ENCODE measurements at places on chromosomes 2 and 18.

DNA sequence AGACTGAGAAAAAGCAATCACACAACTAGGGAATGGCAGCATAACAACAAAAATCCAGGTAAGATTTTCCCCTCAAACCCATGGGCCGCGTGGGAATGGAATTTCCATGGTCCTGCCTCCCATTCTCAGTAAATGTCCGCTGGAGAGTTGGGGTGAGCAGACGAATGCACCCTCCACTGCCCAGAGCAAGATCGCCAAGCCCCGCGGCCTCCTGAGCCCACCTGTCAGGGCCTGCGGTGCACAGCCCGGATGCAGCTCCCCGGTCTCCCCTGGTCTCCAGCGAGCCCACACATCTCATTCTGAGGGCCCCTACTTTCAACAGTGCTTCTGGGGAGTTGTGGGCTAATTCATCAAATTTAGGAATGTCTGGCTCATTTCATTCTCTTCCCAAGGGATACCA is 327.4 kb upstream of the HS6ST1 start:
- DNase-seq: no peak

- no peak for DNase-seq
These were observed 191.6 kb upstream of the ID2 start for GRCh38 chr2:8490166-8490721.

DNA sequence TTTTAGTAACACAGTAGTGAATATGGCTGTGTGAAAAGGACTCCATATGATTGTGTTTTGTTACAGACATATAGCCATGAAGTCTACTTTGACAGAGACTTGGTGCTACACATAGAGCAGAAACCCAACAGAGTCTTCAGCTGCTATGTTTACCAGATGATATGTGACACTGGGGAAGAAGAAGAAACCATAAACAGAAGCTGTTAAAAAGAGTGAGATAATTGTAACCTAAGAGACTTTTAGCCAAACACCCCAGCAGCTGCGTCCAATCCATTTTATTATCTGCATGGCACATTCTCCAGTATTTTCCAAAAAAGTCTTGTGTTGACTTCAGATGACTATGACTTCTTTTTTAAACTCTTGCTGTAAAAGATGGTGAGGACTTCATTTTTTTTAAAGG is 41.4 kb upstream of the CYBRD1 start:
- DNase-seq: no peak

- no peak for DNase-seq
These were observed 457.4 kb downstream of the FBXO15 start for GRCh38 chr18:73690222-73690621.

DNA sequence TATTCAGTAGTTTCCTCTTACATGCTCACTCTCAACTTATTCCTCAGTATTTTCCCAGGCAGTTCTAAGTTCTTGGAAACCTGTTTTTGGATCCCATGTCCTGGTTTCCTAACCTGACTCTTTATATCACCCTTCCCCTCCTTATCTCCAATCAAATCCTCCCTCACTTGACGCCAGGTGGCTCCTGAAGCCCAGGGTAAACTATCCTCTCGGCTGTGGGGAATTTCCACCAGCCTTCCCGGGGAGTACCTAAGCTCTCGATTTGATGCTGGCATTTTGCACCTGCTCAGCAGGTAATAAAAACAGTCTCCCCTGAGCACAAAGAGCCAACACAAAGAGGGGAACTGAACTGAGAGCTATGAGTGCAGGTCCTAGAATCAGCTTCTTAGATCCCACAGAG is 538.0 kb downstream of the SLC4A3 start:
- DNase-seq: peak; percentile 81

DNA sequence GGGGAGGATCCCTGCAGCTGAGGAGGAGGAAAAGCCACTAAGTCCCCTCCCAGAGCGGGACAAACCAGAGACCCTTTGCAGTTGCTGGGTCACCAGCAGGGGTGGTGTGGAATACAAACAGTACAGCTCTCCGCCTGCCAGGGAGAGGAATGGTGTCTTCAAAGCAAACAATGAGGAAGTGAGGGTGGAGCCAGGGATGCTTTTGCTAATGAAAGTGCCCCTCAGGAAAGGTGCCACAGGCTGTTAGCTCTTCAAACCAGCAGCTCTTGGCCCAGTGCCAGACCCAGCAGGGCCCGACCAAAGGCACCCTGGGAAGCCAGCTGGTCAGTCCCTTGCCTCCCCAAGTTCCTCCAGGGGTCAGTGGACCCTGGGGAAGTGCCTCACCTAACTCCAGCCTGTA is 102.8 kb downstream of the HIBCH start:
- peak; percentile 19 for DNase-seq

GRCh38 chr2:66364495-66365333 is 70.2 kb upstream of the MEIS1 start:
- peak; percentile 80 for DNase-seq

GRCh38 chr18:12317664-12318333 is 9.8 kb downstream of the TUBB6 start:
- DNase-seq: no peak

DNA sequence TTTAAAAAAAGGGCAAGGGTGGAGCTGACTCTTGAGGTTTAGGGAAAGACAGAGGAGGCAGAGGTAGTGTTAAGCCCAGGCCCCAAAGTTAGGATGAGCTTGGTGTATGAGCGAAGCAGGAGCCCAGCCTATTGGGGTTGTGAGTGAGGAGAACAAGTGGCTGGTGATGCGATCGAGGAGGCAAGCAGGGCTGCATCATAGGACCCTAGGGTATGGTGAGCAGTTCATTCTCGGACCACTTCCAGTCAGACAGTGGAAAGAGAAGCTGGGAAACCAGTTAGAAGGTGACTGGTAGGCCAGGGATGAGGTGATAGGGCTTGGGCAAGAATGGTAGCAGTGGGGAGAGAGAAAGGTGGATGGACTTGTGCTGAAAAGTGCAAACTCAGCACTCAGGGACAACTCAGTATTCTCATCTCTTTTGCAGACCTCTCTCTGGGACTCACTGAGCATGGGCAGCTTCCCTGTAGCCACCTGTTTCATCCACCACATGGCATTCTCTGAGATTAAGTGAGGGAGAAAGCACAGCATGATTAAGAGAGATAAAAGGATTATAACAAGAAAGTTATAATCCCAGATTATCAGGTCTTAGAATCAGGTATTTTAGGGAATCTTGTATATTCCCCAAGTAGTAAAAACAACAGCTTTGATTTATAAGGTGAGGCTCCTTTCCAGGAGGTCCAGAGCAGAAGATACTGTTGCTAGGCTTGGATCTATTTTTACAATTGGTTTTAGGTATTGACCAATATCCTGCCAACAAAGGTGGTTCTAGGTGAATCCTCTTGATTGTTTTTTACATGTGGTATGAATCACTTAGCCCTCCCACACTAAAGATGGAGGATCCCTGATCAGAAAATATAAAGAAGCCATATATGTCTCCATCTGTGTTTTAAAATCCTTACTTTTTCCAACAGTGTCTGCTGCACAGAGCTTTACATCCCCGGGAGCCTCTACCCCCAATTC is 38.3 kb downstream of the XRCC5 start:
- DNase-seq: no peak

DNA sequence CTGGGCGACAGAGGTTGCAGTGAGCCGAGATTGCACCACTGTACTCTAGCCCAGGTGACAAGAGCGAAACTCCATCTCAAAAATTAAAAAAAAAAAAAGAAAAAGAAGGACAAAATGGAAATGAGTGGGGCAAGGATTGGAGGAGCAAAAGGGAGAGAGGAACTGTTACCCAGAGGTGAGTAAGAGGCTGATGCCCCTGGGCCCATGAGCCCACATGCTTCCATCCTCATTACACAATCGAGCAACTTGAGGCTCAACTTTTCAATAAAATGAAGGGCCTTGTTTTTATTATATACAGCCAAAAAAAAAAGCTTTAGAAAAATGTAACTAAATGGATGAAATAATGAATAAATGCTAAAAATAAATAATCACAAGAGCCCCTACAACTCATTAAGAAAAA is 91.7 kb upstream of the YWHAQ start:
- DNase-seq: no peak

GRCh38 chr2:75462206-75462605 is 98.5 kb downstream of the EVA1A start:
- DNase-seq: no peak

- peak; percentile 81 for DNase-seq
These were observed 20.5 kb upstream of the KIF1A start for GRCh38 chr2:240840435-240841060.

DNA sequence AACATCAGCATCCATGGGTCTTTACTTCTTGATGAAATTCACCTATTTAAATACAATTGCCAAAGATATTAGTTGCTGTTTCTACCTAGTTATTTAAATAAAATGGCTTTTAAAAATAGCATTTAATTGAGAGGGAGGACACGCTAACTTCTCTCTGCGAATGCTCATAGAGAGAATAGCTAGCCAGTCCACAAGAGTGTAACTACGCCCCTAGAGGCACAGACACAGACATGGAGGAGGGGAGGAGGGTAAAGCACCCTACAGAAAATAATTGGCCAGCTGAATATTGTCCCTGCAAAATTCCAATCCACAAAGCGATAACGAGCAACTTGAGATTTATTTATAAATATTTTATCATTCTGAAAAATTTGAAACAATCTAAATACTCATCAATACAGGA is 97.0 kb upstream of the PAPOLG start:
- no peak for DNase-seq

- no peak for DNase-seq
These were observed 154.2 kb downstream of the DCDC2C start for GRCh38 chr2:3857576-3857975.

DNA sequence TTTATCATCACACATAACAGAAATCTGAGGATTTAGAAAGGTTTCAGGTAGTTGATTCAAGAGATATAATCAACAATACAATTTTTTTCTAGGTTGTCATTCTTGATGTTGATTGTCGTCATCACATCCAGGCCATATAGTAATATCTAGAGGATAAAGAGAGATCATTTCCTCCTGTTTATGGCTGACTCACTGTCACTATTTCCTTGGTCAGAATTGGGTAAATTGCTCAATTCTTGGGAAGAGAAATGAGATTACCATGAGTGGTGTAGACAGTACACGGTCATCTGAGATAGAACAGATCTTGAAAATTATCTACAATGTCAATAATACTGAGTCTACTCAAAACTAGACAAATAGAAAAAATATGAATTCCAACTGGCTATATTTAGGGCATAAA is 78.8 kb downstream of the ZNF804A start:
- DNase-seq: no peak

GRCh38 chr2:23199115-23199918 is 185.7 kb upstream of the KLHL29 start:
- DNase-seq: peak; percentile 54

- no peak for DNase-seq
These were observed 142.6 kb downstream of the PXDN start for GRCh38 chr2:1601471-1602277.

GRCh38 chr2:160582490-160583145 is 89.0 kb upstream of the RBMS1 start:
- no peak for DNase-seq

- no peak for DNase-seq
These were observed 12.3 kb upstream of the SLC14A2 start for GRCh38 chr18:45602926-45603325.

GRCh38 chr2:20916604-20917286 is 93.8 kb upstream of the LDAH start:
- peak; percentile 68 for DNase-seq

- DNase-seq: no peak
These were observed 218.9 kb downstream of the ZNF385B start for GRCh38 chr2:179642462-179642861.

DNA sequence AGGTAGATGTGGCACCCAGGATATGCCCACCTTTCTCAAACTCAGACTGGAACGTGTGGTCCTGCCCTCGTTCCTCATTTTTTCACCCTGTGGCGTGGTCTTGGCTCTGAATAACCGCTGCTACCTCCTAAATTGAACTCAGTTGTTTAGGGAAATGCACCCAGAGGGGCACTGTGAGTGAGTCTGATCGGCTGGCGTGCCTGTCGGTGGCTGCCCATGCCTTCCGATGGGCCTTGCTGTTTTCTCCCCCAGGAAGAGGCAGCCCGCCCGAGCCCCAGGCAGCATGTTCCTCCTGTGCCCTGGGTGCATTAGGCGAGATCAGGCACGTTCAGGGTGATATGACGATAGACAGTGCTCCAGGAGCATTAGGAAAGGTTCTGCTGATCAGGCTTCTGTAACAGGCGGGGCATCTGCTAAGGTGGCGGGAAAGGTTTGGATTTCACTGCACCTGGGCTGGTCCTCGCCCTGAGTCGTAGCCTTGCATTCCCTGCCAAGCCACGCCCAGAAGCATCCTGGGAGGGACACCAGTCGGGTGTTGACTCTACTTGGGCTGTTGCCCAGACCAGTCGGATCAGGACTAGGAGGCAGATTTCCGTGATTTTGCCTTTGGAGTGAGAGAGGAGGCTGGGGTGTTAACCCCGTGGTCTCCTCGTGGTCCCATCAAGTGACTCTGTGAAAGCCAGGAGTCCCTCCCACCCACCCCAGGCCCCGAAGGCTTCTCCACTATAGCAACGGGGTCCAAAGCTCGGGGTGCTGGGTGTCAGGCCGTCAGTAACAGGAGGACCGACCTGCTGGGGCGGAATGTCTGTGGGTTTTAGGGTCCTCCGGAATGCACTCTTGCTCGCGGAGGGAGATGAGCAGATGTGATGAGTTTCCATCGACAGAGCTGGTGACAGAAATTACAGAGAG is 75.1 kb downstream of the SH3BP4 start:
- DNase-seq: peak; percentile 97

DNA sequence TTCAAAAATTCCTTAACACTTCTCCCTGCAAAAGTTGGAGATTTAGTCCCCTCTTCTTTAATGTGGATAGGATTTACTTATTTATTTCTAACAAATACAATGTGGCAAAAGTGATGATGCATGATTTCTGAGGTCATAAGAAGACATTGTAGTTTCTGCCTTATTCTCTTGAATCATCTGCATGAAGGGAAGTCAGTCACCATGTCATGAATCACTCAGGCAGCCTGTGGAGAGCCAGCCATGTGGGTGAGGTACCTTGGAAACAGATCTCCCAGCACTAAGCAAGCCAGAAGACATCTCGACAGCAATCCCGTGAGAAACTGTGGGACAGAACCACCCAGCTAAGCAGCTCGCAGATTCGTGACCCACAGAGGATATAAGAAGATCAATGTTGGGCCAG is 2.7 kb upstream of the ZC3H8 start:
- DNase-seq: no peak

DNA sequence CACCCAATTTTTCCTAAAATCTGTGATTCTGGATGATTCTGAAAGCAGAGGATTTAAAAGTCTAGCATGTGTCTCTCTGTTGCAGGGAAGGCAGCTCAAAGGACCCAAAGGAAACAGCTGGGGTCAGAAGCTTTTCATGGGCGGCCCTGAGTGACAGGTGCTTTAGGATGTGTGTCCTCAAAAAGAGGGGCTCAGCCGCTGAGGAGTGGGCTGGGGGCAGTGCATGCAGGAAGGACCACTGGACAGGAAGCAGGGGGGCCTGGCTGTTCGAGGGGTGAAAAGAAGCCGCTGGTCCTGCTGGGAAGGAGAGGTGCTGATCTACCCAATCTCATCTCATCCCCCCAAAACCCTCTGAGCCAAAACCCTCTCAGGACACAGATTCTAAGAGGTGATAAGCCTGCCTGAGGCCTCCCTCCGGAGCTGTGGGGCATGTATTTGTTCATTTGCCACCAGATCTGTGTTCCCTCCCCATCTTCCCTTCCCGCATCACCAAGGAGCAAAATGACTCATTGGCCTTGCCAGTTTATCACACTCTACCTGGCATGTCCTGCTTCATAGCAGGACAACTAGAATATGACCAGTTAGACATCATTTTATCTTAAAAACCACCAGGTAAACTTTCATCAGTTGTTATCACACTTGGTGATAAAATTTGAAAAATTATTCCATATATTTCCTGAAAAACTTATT is 98.8 kb upstream of the MGAT4A start:
- DNase-seq: no peak
